HepG2 (cell line): ENCODE measurements at places on chromosomes 5 and 9. TPM values are rescaled to one million over a fixed set of nuclear protein-coding genes. Genes with fewer than 3 reads are reported as not detected.

GRCh38 chr5:145906401-145906800, 30.0 kb upstream of the SH3RF2 start:
- no peaks in the 10 kb centered on the region; the same call in 2 of the 3 replicates for H3K27me3 ChIP-seq
- H3K4me3 ChIP-seq, result no peak overlapping the region
- DNase-seq, result no peak
- H3K4me1 ChIP-seq, result peaks cover 3% of the 10 kb centered on the region; the same call in 1 of the 2 replicates

- no peak overlapping the region for H3K4me3 ChIP-seq
- peaks cover 52% of the 10 kb centered on the region for H3K4me1 ChIP-seq
- H3K36me3 ChIP-seq, result no peaks in the 10 kb centered on the region
- no peaks in the 10 kb centered on the region for H3K27me3 ChIP-seq
Observed at GRCh38 chr5:5416733-5417132, 5.7 kb upstream of the ICE1 start.

DNA sequence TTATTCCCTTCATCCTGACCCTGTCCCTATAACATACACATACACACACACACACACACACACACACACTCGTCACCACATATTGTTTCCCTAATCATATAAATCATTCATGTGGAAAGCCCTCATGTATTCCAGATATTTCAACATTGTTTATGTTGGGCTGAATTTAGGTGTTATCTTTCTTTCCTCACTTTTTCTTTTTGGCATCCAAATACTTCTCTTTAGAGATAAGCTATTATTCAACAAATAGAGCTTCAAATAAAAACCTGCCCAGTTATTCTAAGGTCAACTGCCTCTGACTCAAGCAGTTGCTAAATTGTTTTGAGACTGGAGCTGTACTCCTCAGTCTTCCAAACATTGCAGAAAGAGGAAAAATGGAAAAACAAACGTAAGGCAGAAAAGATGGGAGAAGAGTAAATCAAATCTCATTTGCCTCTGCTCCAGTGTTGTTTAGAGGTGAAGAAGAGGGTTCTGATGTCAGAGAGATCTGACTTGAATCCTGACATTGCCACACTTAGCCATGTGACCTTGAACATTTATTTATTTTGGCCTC, 215.7 kb downstream of the GAS1 start:
- H3K4me3 ChIP-seq, result no peak overlapping the region
- no peaks in the 10 kb centered on the region for H3K27me3 ChIP-seq
- H3K27ac ChIP-seq, result no peak overlapping the region
- H3K4me1 ChIP-seq, result no peaks in the 10 kb centered on the region
- H3K36me3 ChIP-seq, result no peaks in the 10 kb centered on the region

DNA sequence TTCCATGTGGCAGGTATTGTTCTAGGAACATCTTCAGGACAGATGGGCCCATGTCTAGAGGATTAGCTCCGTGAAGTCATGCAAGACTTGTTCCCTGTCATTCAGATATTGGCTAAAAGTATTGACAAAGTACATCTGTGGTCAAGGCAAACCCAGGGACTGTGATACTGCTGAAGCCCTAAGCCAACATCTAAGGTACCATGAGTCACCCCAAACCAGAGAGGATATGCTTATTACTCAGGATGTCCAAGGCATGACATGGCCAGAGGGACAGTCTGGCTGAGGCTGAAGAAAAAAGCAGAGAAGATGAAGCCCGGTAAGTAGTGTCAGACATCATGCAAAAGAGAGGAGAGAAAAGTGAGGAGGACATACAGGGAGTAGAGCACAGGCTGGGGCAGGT, 31.0 kb downstream of the HMHB1 start:
- DNase-seq, result no peak
- H3K4me3 ChIP-seq, result no peak overlapping the region
- no peak overlapping the region for H3K27ac ChIP-seq

DNA sequence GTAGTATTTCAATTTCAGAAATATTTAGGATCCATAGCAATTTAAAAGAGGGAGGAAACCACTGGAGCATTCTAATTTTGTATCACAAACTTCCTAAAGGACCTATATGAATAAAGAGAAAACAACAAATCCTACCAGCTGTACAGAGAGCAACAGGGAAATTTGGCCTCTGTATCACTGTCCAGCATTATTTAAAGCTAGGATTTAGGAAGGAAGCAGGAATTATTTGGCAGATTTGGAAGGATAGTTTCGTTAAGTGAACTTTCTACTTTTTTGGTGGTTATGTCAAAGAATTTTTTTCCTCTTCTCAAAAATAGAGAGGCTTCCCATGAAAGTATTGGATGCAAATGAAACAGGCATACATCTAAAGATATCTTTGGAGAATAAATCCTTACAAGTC, 269.7 kb downstream of the RAB3C start:
- DNase-seq, result no peak
- H3K4me1 ChIP-seq, result peaks cover 9% of the 10 kb centered on the region
- H3K27ac ChIP-seq, result no peak overlapping the region
- no peak overlapping the region for H3K4me3 ChIP-seq
- H3K36me3 ChIP-seq, result no peaks in the 10 kb centered on the region

DNA sequence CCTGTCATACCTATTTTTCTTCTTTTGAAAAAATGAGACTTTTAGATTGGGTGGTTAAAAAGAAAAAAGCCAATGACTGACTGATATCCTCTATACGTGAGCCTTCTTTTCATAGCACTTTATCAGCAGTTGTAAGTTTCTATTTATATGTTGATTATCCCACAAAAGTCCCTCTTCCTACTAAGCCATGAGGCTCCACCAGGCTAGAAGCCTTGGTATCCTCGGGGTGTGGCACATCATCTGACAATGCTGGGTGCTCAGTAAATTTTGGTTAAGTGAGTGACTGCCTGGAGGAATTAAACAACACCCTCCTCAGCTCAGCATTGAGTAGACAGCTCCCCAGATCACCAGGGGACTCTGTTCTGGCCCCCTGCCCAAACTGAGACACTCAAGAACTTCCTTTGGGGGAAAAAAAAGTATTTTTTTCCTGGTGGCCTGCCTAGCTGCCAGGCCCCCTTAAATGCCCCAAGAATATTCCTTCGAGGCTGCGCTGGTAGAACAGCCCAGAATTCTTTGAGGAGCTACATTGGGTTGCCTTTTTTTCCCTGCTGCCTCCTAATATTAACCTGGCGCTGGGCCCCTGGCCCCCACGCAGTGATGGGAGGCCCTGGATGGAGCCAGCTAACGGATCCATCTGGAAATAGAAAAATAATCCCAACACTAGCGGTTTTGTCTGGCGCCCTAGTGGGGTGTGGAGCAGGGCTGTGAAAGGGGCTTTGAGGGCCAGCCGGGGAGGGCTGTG, 23.4 kb upstream of the COL27A1 start:
- no peak overlapping the region for H3K4me3 ChIP-seq
- H3K4me1 ChIP-seq, result peaks cover 62% of the 10 kb centered on the region
- H3K27ac ChIP-seq, result no peak overlapping the region
- no peak for DNase-seq
- no peaks in the 10 kb centered on the region for H3K27me3 ChIP-seq

GRCh38 chr9:134957165-134957944, 39.6 kb upstream of the FCN1 start:
- H3K36me3 ChIP-seq, result no peaks in the 10 kb centered on the region
- no peak for DNase-seq
- H3K4me3 ChIP-seq, result no peak overlapping the region

DNA sequence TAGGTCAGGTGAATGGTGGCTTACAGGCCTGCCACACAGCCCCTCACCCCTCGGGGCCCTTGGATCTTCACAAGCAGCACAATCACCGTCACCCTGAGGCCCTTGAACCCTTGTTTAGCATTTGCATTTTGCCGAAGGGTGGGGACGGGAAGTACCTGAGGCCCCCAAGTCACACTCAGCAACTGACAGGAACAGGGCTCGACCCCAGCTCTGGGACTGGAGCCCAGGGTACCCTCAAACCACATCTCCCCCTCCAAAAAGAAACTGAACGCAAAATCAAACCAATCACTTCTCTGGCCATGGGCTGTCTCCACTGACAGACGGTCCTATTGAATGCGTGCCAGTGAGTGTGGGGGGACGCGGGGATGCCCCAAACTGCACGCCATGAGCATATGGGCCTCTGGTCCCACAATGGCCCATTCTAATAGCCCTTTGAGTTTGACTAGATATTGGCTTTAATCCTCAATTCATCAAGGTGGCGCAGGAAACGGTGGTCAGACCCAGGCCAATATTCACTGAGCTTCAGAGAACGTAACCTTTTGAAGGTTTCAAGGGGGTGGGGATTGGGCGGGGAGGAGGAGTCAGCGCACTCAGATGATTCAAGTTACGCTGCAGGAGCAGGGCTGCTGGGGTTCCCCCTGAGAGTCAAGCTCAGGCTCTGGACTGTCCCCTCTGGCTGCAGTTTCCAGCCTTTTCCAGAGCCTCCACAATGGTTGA, 176.0 kb downstream of the DAB2IP start:
- H3K4me1 ChIP-seq, result peaks cover 22% of the 10 kb centered on the region
- H3K27ac ChIP-seq, result no peak overlapping the region
- H3K27me3 ChIP-seq, result no peaks in the 10 kb centered on the region

DNA sequence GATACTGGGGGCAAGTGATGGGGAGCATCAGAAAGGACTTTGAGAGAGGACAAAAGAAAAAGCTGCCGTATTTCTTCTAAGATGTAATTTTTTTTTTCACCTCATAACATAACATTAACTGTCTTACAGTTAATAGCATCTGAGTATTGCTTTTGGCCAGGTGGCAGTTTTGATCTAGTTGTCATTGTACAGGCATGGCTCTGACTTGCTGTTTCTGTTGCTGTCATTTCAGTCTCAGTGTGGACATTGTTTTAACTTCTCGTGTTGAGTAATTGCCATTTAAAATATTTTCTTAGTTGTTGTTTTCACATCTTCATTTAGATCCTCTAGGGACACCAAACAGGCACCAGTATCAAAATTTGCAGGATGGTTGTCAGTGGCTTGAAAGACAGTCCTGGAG, 12.4 kb downstream of the SMAD5 start:
- H3K4me3 ChIP-seq, result no peak overlapping the region
- H3K4me1 ChIP-seq, result peaks cover 51% of the 10 kb centered on the region
- no peak for DNase-seq
- no peak overlapping the region for H3K27ac ChIP-seq
- no peaks in the 10 kb centered on the region for H3K27me3 ChIP-seq

DNA sequence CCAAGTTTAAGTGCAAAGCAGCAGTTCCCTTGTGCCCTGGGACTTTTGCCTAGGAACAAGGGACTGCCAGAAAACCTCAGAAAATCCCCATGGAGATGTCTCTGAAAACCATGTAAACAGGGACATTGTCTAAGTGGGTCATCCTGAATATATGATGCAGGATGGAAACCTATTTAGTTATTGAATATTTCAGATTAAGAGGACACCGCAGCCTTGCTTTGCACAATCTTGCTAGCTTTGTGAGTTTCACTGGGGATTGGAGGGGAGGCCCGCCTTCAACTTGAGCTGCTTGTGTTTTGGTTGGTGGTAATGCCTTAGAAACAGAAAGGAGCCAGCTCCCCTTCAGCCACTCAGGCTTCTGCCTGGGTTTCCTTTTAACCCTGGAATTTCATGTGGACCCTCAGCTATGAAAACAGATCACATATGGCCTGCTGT, 112.8 kb downstream of the C9orf152 start:
- peaks cover 7% of the 10 kb centered on the region for H3K4me1 ChIP-seq
- H3K36me3 ChIP-seq, result no peaks in the 10 kb centered on the region
- no peak overlapping the region for H3K27ac ChIP-seq
- DNase-seq, result no peak

DNA sequence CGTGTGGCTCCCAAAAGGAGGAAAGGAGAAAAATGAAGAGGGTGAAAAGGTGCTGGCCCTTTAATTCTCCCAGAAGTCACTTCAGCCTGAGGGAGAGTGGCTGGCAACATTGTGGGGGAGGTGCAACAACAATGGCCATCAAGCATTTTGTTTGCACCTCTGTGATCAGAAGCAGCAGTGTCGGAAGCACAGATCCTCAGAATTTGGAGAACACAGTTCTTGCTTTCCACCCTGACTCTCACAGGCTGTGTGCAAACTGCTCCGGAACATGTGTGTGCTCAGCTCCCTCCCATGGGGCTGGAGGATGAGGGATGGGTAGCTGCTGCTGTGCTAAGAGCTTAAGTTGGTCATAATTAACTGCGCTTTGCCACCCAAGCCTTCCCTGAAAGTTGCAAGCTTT, 127.1 kb downstream of the DPYSL3 start:
- no peak for DNase-seq
- no peak overlapping the region for H3K27ac ChIP-seq
- H3K27me3 ChIP-seq, result no peaks in the 10 kb centered on the region
- no peaks in the 10 kb centered on the region for H3K4me1 ChIP-seq
- no peaks in the 10 kb centered on the region for H3K36me3 ChIP-seq
- H3K4me3 ChIP-seq, result no peak overlapping the region

DNA sequence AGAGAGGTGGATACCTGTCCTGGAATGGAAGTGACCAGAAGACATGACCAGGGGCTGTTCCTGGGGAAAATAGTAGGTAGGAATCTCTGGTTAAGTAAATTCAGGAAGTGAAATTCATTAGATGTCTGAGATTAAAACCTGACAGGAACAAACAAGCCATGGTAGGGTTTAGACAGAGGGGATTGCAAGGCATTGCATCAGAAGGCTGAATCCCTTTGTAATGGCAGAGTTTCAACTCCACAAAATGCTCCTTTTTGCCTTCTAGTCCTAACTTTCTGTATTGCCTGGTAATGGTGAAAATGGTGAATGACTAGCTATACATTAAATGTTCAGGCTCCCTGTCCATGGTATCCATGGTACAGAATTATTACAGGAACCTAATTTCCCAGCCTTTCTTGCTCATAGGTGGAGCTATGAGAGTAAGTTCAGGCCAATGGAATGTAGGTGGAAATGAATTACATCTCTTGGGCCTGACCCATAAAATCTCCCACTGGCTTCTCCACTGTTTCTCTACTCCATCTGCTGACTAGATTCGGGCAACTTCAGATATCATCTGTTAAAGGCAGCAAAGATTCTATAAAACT, 113.4 kb upstream of the CNTLN start:
- no peak for DNase-seq
- H3K27me3 ChIP-seq, result no peaks in the 10 kb centered on the region
- H3K4me3 ChIP-seq, result no peak overlapping the region
- H3K4me1 ChIP-seq, result no peaks in the 10 kb centered on the region
- no peaks in the 10 kb centered on the region for H3K36me3 ChIP-seq

GRCh38 chr9:19229595-19230354, 718 bp upstream of the DENND4C start:
- no peaks in the 10 kb centered on the region for H3K36me3 ChIP-seq
- no peaks in the 10 kb centered on the region for H3K27me3 ChIP-seq
- H3K4me1 ChIP-seq, result peaks cover 24% of the 10 kb centered on the region
- H3K4me3 ChIP-seq, result peak overlapping the region; percentile 91

The CER1 gene
- total RNA-seq, result not detected in 2 replicates

The AGPAT2 gene
- total RNA-seq, result 2.5 and 3.9 TPM in 2 replicates

The TLR4 gene
- 0.22 and 0.34 TPM in 2 replicates for total RNA-seq

The CAVIN4 gene
- 0.53 and 1.00 TPM in 2 replicates for total RNA-seq

The PRKACG gene
- total RNA-seq, result not detected in 2 replicates

The NRG2 gene
- total RNA-seq, result not detected in 2 replicates

The URM1 gene
- total RNA-seq, result 37.1 and 42.1 TPM in 2 replicates

The SH3TC2 gene
- 0.71 and 0.94 TPM in 2 replicates for total RNA-seq

The CDC26 gene
- 57.9 and 66.0 TPM in 2 replicates for total RNA-seq
